ENCODE measurements at places on chromosomes 13 and 19. TPM values are rescaled to one million over a fixed set of nuclear protein-coding genes. Genes with fewer than 3 reads are reported as not detected.

SPRY2 gene
- 53.9 TPM for polyA plus RNA-seq

ZNF442 gene
- polyA plus RNA-seq = 0.34 TPM

CERS1 gene
- 4.1 TPM for polyA plus RNA-seq

KLK3 gene
- polyA plus RNA-seq = not detected

GRIK5 gene
- 0.10 TPM for polyA plus RNA-seq

PLIN3 gene
- polyA plus RNA-seq = 147 TPM

FXYD7 gene
- 0.39 TPM for polyA plus RNA-seq

SERTM1 gene
- not detected for polyA plus RNA-seq

CYSLTR2 gene
- not detected for polyA plus RNA-seq

DNA sequence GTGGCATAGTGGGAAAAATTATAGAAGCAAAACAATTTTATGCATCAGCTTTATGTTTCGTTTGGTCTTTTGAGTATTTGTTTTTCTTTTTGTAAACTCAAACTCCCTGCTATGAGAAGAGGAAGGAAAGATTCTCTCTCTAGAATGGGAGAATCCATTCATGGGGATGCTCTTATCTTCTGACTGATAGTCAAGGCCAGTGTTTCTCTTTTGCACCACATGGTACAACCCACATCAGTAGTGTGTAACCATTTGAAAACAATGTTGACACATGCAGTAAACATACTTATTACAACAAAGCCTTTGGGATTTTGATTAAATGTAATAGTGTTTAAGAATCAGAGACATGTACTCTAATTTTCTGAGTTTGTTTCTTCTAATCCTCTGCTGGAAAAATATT is 490.5 kb downstream of the MYO16 start:
- DNase-seq = peak; percentile 2

- DNase-seq = no peak
Observed at GRCh38 chr19:4115050-4115817, 8.7 kb downstream of the MAP2K2 start.

GRCh38 chr13:111659219-111659775 is 338.9 kb downstream of the TEX29 start:
- no peak for DNase-seq

DNA sequence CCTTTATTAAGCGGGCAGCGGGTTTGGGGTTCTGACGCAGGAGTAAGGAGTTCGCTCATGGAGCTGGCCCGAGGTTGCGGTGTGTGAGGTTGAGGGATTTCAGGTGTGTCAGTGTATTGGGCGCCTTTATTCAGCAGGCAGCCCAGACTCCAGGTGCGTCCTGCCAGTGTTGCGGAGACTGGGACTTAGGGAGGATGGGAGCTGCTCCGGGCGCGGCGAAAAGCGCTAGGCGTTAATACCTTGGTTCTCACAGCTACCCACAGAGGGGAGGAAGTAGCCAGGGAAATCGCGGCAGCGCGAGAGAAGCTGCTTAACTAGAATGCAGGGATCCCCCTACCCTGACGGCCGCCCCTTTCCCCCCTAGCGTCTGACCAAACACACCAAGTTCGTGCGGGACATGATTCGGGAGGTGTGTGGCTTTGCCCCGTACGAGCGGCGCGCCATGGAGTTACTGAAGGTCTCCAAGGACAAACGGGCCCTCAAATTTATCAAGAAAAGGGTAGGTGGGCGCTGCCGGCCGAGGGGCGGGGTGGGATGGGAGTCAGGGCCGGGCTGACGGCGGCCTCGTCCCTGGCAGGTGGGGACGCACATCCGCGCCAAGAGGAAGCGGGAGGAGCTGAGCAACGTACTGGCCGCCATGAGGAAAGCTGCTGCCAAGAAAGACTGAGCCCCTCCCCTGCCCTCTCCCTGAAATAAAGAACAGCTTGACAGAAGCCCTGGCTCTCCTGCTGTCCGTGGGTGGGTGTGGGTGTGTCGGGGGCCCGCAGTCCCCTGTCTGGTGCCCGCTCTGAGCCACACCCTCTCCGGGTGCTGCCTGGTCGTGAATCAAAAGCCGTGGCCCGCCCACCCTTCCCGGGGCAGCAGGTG is 1.1 kb downstream of the RPL36 start:
- DNase-seq = peak; percentile 31

- DNase-seq = peak; percentile 3
Observed at GRCh38 chr19:21491146-21491545, 14.3 kb upstream of the ZNF429 start.

- DNase-seq = no peak
Observed at GRCh38 chr13:39501702-39502324, 101.2 kb downstream of the LHFPL6 start.

GRCh38 chr13:94454906-94455305 is 24.6 kb downstream of the DCT start:
- DNase-seq = peak; percentile 1

DNA sequence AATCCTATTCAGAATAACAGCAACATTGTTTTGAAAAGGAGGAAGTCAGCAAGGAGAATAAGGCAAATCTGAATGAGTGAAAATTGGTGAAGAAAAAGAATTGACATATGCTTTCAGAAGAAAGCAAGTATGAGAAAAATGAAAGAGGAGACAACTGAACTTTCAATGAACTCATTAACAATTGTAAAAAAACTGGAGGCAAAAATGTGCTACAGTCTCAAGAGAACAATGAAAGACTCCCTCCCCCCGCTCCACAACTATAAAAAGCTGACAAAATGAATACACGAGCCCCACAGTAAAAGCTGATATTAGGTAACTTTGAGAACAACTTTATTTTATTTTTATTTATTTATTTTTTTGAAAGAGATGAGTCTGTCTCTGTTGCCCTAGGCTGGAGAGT is 373.1 kb downstream of the DIAPH3 start:
- peak; percentile 11 for DNase-seq

- no peak for DNase-seq
Observed at GRCh38 chr19:4556597-4557127, 2.8 kb downstream of the SEMA6B start.

DNA sequence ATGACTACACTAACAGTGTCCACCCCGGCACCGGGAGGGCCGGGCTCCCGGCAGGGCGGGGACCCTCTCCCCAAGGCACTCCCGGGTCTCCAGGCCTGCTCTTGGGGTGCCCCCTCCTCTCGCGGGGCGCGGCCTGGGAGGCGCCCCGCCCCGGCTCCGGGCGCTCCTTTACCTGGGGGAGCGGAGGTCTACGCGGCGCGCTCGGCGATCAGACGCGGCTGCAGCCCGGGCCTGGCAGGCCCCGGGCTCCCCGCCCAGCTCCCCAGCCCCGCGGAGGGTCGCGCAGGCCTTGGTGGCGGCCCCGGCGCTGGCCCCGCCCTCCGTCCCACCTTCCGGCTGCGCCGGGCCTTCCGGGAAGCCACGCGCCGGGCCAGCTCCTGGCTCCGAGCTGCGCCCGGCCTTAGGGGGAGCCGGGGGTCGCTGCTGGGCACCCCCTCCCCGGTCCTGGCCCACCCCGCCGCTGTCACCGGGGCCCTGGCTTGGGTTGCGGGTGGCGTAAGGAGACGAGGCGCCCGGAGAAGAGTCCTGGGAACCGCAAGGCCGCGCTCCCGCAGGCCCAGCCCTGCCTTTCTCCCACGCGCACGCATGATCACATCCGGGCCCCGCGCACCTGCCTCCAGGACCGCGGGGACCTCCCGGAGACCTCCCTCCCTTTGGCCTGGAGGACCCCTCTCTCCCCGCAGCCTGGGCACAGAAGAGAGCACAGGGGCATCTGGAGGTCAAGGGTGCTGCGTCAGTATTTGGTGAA is at the start of gene C19orf12:
C19orf12 (minus strand) TSS at position 309 of the 748 bp plus-strand sequence. CDS start 6,848 bp downstream, outside the sequence.
- DNase-seq = peak; percentile 23

DNA sequence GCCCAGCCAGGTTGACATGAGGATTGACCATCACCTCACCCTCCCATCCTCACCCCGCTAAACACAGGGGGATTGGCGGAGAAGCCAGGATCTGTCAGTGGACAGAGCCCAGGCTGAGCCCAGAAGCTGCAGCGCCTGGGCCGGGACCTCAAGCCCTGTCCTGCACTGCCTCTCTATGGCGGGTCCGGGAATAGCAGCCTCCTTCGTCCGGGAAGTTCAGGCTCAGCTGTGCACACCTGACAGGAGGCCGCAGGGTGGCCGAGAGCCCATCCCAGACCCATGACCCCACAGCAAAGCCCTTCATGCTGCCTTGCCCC is 67.8 kb downstream of the SPACA7 start:
- peak; percentile 42 for DNase-seq

GRCh38 chr19:708154-709143 is at the start of gene PALM:
PALM (plus strand) TSS chr19:708935; CDS start chr19:709147, 212 bp downstream.
- no peak for DNase-seq

DNA sequence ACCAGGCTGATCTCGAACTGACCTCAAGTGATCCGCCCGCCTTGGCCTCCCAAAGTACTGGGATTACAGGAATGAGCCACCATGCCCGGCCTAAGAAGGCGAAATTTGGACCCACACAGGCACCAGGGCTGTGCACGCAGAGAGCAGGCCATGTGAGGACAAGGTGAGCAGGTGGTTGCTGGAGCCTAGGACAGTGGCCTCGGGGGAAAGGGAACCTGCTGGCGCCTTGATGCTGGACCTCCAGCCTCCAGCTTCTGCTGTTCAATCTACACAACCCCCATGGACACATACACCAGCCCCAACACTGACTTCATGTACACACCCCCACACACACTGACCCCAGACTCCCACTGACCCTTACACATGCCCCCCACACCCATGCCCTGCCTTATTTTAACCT is 41.8 kb upstream of the CCNE1 start:
- no peak for DNase-seq

- peak; percentile 8 for DNase-seq
Observed at GRCh38 chr19:42023121-42023942, 29.3 kb upstream of the ATP1A3 start.

GRCh38 chr19:40754611-40755247 is 3.7 kb downstream of the SNRPA start:
- DNase-seq = peak; percentile 19

DNA sequence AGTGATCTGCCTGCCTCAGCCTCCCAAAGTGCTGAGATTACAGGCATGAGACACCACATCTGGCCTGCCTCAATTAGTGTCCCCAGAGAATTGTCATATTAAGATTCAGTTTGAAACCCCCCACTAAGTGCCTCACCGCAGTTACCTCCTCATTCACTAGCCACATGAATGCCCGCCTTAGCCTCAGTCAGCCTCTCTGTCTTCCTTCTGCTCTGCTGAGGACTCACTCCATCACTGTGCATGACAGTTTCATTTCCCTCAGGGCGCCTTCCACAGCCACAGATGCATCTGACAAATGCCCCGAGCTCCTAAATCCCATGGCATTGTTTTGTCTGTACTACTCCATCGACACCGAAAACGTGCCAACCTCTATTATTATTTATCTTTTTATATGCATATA is 23.3 kb downstream of the MIPEP start:
- no peak for DNase-seq

GRCh38 chr19:56141417-56141993 is 418 bp downstream of the ZNF444 start:
- DNase-seq = no peak

- DNase-seq = no peak
Observed at GRCh38 chr13:79538757-79539156, 57.8 kb downstream of the NDFIP2 start.

DNA sequence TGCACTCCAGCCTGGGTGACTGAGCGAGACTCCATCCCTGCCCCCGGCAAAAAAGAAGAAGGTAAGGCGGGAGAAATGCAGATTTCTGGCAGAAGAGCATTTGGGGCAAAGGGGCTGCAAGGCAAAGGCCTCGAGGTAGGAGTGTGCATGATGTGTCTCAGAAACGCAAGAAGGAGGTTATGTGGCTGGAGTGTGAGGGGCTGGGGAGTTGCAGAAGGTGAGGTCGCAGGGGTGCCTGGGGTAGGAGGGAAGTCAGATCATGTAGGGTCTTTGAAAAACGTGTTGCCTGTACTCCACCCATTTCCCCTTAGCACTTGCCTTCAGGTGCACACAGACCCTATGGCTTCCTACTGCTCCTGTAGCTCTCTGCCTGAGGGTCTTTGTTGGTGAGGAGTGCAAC is 29.9 kb downstream of the KCTD15 start:
- no peak for DNase-seq

DNA sequence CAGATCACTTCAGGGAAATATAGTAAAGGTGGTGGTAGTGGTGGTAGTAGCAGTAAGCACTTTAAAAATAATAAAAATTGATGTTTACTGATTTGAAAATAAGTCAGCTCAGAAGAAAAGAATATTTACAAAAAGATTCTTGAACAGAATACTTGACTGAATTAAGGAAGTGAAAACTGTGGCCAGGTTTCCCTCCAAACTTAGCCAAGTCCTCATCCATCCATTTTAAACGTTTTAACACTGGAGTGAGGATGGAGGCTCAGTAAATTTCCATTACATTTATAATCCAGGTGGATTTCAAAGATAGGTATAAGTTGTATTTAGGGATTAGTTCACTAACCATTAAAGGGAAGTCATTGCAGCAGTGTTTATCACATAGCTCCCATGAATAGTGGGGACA is 221.5 kb downstream of the RGCC start:
- no peak for DNase-seq

- DNase-seq = no peak
Observed at GRCh38 chr13:108786456-108787200, 157.2 kb downstream of the MYO16 start.

DNA sequence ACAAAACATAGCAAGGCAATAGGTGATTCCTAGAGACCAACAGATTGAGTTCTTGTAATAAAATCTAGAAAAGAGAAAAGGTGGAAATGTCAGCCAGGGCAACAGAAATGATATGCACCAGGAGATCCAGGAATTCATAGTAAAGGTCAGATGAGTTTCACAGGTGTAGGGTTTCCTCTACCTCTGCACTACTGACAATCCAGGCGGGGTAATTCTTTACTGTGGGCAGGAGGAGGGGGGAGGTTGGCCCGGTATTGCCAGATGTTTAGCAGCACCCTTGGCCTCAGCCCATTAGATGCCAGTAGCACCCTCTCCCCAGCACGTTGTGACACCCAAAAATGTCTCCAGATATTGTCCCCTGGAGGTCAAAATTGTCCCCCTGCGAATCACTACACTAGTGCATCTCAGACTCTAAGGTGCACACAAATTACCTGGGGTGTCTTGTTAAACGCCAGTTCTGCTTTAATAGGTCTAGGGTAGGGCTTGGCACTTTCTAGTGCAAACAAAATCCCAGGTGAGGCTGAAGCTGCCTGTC is 3.5 kb upstream of the UBAC2 start:
- no peak for DNase-seq

GRCh38 chr19:15836330-15837220 is 21.1 kb upstream of the OR10H1 start:
- peak; percentile 88 for DNase-seq

- no peak for DNase-seq
Observed at GRCh38 chr13:71213252-71213821, 653.7 kb downstream of the DACH1 start.

GRCh38 chr19:14023404-14024235 is 4.3 kb upstream of the RLN3 start:
- peak; percentile 44 for DNase-seq
